ENCODE measurements at places on chromosomes 12 and 14.

DNA sequence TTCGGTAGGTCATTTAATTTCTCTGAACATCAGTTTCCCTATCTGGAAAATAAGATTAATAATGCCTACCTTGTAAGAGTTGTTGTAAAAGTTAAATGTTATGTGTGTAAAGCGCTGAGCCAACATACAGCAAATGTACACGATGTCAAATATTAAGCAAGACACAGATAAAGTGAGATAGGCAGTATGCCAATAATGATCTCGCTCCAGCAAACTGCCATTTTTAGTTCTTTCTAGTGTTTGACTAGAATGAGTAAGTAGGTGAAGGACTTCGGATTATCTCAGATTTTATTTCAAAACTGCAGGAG is 840 bp downstream of the DHRS7 start:
- no peak for DNase-seq

DNA sequence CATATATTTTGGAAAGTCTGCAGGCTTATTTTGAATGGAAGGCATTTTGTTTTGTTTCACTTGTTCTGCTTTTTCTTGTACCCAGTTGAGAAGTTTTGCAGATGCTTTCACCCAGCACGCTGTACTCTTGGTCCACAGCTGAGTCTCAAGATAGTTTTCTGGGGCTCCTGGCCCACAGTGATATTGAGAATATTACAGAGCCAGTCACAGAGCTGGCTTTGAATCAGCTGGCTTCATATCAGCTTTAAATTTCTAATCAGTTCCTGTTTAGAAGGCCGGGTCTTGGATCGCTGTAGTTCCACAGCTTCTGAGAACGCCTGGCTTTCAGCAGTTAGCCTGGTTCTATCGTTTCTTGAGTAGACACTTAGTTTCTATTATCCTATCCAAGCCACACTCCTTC is 32.5 kb upstream of the PARP11 start:
- DNase-seq = no peak

DNA sequence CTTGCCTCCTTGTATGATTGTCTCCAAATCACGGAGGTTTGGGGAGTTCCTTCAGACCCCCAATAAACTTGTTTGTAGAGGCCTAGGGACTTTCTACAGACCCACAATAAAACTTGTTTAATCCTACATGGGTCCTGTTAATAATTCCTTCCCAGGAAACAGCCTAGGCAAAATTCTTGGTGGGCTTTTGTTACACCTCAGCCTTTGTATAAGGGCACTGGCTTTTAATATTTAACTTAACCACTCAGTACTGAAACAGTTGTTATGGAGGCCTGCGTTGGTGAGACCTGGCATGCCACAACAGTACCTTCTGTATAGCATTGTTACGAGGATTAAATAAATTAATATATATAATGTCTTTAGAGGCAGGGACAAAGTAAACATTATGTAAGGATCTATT is 32.7 kb upstream of the FAR2 start:
- no peak for DNase-seq

DNA sequence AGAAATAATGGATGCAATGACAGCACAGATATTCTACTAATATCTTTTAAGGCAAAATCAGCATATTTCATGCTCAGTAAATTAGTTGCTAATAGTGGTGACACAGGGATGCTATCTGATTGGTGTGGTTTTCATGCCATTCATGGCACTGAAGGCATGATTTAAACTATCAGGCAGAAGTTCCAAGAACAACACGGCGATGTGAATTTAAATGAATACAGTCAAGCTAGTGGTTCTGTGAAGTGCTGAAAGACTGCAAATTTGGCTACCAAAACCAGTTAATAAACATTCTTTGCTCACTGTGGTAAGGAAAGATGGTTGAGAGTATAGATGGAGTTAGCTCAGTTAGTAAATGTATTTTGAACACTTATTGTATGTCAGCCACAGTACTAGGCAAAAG is 272.0 kb upstream of the DIO2 start:
- DNase-seq = no peak

DNA sequence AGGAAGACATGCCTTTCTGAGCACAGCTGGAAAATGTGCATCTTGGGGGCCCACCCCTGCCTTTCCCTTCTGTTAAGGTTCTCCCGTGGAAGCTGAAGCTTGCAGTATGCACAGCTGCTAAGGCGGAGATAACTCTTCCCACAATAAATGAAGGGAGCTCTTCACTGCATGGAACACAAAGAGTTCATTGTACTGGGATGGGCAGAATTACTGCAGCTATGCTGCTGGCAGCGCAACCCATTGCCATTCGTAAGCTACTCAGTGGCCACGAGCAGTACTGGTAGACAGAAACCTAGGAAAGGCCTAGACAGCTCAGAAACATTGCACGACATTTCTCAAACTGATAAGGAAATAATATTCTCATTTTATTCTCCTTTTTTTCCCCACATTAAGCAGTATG is 310.2 kb downstream of the MDGA2 start:
- DNase-seq = no peak

GRCh38 chr14:30159374-30159773 is 231.7 kb upstream of the PRKD1 start:
- no peak for DNase-seq

All from Calu3 (cell line).